Stimulated activated CD8-positive, alpha-beta memory T cell treated with anti-CD3 and anti-CD28 coated beads, Interleukin-7, amount 100 ng/mL, for 48 hours (primary cell): ENCODE measurements at places on chromosomes 2 and 18.
A peak's percentile ranks its signal among the peaks of the same experiment; 100 is the strongest.

DNA sequence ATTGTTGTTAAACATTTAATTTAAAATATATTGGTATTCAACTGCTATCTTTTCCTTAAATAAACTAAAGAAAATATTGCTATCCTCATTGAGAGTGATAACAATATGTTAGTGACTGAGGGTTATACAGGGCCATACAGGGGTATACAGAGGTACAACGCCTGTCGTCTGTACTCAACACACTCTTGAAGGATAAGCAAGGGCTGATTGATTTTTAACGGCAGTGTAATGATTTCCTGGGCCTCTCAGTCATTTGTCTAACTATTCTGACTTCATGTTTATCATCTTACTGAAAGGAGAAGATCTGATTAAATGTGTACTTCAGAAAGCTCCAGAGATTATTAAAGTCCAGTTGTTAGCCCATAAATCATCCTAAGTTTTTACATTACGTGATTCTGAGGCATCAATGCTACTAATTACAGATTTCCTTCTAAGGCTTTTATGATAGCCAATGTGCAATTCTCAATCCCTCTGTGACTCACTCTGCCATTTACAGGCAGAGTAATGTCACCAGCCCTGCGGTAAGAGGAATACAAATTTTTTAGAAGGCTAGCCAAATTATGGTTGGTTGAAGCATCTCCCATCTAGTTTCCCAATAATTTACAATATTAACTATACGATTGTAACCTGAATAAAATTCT lies 893.0 kb upstream of the CHAC2 start:
- no peak for DNase-seq

- peak; percentile 49 for DNase-seq
Measured at GRCh38 chr2:167292430-167293171, 404.3 kb downstream of the XIRP2 start.

- no peak for DNase-seq
Measured at GRCh38 chr2:44793322-44793870, 148.1 kb upstream of the SIX3 start.

- no peak for DNase-seq
Measured at GRCh38 chr18:25327584-25327983, 24.4 kb downstream of the ZNF521 start.

DNA sequence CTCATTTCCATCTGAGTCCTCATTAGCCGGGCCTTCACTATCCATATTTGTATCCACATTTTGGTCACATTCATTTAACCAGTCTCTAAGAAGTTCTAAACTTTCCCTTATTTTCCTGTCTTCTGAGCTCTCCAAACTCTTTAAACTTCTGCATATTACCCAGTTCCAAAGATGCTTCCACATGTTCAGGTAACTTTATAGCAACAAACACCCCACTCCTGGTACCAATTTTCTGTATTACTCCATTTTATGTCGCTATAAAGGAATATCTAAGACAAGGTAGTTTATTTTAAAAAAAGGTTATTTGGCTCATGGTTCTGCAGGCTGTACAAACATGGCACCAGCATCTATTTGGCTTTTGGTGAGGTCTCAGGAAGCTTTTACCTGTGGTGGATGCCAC lies 38.8 kb upstream of the AGFG1 start:
- no peak for DNase-seq

- DNase-seq = no peak
Measured at GRCh38 chr2:151523850-151524249, 114.1 kb downstream of the RIF1 start.

GRCh38 chr2:118319271-118319684 lies 231.0 kb downstream of the INSIG2 start:
- no peak for DNase-seq

- no peak for DNase-seq
Measured at GRCh38 chr2:181471226-181471625, 14.0 kb downstream of the ITGA4 start.

GRCh38 chr2:113138428-113139322 lies 11.3 kb downstream of the IL1RN start:
- DNase-seq = no peak

DNA sequence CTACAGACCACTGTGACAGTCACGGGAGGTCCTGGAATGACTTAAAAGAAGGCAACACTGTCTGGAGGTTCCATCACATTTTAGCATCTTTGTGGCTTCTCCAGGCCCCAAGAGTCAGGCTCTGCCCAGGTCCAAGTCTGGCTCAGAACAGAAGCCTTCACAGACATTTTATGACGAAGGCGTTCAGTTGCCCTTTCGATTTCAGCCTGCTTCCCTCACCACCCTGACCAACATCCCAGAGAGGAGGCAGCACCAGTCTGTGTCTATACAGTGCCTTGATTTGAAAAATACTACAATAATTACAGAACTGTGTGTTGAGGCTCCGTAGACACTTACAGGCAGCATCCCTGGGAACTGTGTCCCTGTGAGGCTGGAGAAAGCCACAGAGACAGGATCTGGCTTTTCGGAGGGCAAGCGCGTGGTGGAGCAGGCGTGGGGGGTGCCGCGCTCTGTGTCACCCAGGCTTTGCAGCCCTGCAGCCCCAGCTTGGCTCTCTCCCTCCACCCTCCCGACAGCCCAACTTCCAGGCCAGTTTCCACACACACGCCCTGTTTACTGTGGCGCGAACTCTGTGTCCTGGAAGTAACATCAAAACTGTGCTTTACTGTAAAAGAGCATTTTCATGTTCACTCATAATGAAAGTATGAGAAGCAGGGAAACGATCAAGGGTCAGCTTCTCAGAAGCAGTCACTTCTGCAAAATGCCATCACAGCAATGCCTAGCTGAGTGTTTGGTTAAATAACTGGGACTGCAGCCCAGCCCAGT lies 153.5 kb upstream of the ALKAL2 start:
- no peak for DNase-seq

DNA sequence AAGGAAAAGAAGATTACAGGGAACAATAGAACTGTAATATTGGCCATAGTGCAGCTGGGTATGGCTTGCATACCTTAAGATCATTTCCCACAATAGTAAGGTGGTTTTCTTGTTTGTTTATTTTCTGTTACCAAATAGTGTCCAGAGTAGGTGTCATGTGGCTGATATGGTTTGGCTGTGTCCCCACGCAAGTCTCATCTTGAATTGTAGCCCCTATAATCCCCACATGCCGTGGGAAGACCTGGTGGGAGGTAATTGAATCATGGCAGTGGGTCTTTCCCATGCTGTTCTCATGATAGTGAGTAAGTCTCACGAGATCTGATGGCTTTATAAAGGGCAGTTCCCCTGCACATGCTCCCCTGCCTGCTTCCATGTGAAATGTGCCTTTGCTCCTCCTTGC lies 190.1 kb downstream of the ICOS start:
- DNase-seq = no peak

DNA sequence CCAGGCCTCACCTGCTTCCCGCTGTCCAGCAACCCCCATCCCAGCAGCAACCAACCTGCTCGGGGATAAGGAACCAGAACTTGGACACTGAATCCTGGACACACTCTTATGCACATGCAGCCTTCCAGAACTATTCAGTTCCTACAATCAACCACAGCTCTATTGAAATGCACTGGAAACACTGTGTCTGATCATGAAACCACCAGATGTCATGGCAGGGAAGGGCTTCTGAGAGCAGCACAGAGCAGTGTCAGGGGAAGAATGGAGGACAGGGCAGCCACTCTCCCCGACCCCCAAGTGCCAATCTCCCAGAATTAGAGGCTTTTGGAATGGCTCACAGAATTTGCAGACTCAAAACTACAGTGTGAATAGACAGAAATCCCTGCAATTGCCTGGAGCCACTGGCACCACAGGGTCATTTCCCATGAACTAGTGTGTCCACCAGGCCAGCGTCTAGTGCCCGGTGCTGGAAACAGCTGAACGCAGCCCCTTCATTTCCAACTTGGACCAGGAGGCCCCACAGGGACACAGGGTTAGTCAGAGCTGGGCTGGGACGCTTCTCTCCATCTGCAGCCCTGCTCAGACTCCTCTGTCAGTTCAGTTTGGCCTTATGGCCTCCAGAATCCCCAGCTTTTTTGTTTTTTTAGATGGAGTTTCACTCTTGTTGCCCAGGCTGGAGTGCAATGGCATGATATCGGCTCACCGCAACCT lies 25.5 kb downstream of the MRPL35 start:
- DNase-seq = no peak

- DNase-seq = no peak
Measured at GRCh38 chr2:215357660-215358059, 45.8 kb downstream of the ATIC start.

DNA sequence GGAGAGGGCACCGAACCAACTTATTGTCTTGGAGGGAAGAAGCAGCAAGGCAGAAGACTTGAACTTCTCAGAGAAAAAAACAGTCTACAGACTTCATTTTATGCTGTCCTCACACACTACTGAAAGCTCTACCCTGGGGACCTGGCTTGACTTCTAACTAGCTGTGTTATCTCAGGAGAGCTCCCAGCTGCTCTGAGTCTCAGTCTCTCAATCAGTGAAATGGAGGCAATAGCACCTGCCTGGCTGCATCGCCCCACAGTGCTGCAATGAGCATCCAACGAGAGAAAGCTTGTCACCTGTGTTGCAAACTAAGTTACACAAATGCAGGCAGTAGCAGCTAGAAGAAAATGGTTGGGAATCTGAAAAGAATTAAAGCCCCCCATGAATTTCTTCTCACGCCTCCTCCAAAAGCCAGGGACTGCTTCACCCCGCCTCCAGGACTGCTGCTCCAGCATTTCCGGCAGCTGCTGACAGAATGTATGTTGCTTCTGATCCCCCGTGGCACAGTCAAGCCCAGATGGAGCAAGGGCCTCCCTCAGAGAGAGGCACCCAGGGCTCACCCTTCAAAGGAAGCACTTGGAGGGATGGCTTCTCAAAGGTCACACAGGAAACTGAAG lies 116.3 kb downstream of the BCL11A start:
- DNase-seq = no peak

DNA sequence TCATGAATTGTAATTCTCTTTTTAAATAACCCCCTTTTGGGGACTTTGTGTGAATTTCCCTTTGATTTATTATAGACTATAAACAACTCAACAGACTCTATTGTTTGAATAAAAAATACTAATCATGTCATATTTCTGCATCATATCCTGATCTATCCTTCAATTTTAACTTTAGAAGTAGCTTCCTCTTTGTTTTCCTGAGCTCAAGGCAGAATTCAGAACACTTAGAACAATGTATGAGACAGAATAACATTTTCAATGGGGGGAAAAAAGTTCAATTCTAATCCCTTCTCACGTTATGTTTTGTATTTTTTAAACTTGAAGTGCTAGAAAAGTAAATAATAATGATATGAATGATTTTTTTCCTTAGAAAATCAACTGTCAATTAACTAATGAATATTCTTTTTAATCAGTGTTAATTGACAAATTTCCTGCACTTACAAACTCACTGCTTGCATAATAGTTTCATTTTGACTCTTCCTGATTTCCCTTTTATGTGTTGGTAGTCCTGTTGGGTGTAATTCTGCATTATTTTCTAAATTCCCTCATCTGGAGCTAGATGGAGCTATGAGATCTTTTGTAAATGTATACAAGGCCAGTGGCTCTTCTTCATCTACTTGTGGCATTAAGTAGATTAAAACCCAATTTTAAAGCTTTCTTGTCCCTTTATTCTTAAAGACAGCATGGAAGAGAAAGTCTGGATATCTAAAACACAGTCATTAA lies 326.1 kb downstream of the PARD3B start:
- DNase-seq = no peak

DNA sequence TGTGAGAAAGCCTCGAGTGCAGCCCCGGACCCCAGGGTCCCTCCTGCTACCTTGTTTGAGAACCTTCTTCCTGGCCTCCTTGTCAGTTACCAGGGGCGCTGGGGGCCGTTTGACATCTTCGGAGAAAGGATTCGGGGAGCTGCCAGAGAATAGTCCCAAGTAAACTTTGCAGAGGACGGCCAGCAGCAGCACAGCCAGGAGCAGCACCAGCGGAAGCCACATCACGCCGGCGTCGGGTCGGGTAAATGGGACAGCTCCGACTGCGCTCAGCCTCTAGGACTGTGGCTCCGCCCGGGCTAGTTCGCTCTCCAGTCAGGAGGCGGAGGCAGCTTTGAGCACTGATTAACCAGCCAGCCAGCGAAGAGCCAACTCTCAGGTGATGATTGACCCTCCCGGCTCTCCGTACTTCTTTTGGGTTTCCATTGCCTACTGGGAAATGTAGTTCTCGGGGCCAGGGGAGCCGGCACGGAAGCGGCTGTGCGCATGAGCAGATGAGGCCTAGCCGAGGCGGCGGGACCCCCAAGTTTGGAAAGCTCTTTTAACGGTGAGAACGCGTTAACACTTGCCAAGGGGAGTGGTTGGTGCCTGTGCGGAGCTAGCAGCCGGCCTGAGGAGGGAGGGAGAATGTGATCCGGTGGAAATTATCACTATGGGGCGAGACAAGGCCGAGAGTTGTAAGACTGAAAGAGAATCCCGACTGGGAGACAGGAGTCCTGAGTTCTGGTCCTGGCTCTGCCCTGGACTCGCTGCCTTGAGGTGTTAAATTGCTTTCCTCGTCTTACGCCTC lies at the start of the genes ELMOD3 and RETSAT:
ELMOD3 (plus strand) TSS at position 484 of the 787 bp plus-strand sequence. CDS start 2,430 bp downstream, outside the sequence.
RETSAT (minus strand) TSS at position 243 of the 787 bp plus-strand sequence; CDS start at position 222, 21 bp downstream.
- DNase-seq = peak; percentile 88

GRCh38 chr2:160703648-160704585 lies 210.3 kb upstream of the RBMS1 start:
- no peak for DNase-seq

DNA sequence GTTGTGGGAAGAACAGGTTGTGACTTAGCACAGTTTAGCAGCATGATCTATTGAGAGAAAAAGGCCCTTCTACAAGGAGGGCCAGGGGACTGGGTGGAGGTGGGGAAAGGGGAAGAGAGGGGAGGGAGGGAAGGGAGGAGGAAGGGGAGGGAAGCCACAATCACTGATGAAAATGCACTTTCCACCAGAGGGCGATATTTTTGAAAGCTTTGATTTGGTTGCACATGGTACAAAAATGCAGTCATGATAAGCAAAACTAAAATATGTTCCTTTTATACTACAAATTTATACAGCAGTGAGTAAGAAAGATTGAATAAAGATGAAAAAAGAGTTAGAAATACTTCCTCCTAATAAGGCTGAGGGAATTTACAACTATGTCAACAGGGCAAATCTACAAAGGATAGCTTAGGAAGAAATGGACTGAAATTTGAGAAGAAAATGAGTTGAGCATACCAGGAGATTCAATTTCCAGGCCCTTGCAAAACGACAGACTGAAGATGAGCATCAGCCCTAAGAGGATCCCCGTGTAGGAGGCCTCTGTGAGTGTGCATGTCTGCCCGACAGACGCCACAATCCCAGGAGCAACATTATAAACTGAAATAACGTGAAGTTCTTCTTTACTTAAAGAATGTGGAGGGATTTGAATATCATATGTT lies 17.2 kb downstream of the SH3YL1 start:
- DNase-seq = no peak

DNA sequence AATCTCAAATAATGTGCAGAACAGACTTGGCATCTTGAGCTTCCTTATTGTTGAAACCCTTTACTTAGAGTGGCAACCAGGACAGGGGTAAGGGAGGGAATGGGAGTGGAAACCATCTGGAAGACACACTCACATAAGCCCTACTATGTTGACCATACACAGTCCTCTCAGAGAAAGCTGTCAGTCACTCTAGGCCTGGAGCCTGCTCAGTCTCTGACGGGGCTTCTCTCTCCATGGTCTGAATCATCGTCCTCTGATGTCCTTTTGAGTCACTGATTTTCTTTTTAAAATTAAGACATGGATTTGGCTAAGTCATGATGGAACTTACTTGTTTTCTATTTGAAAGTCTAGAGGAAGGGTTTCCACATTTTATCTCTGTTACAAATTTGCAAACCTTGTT lies 74.0 kb downstream of the MYO1B start:
- DNase-seq = no peak
